Stimulated activated naive CD4-positive, alpha-beta T cell treated with Interleukin-2 at 50 U/mL for 16 hours (primary cell): ENCODE measurements at places on chromosomes 5 and 9.

- no peak for DNase-seq
These were observed 50.1 kb downstream of the GALNT10 start for GRCh38 chr5:154240595-154240994.

GRCh38 chr9:68625559-68625958 is 79.5 kb upstream of the PIP5K1B start:
- DNase-seq: no peak

DNA sequence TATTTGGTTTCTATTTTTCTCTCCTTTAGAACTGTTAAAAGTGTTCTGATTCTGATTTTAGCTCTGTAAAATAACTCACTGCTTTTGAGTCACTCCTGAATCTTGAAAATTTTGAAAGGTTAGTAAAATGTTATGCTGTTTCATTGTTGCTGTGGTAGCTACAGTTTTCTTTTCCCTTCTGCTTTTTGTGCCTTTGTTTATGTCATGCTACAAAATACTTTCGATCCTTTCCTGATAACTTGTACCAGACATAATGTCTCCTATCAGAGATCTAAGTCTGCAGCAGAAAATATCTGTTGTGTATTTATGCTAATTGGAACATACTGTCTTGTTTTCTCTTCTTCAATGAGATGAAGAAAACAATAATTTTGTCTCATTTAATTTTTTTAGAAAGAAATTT is 26.9 kb upstream of the CEP120 start:
- DNase-seq: no peak

GRCh38 chr5:80864706-80865435 is 95.3 kb upstream of the RASGRF2 start:
- DNase-seq: no peak

GRCh38 chr9:69455311-69455710 is 130.3 kb downstream of the ENTREP1 start:
- no peak for DNase-seq

DNA sequence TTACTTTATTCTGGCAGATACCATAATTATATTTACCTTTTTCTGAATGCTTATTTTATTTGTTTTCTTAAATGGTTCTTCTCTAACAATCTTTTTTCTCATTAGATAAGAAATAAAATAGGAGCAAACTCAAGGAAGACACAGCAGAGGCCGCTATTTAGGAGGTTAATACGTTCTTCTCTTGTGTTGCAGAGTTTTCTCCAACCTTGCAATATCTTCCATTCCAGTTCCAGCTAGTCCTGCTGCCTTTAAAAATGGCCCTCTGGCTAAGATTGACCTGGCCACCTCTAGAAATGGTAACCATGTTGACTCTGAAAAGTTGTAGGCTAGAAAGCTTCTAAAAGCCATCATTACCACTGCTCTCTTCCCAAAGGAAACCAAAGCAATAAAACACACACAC is 718.8 kb downstream of the MAT2B start:
- no peak for DNase-seq

- DNase-seq: no peak
These were observed at the start of gene CCNJL for GRCh38 chr5:160312134-160312959. CCNJL (minus strand) TSS chr5:160312564; CDS start chr5:160311923, 641 bp downstream.

DNA sequence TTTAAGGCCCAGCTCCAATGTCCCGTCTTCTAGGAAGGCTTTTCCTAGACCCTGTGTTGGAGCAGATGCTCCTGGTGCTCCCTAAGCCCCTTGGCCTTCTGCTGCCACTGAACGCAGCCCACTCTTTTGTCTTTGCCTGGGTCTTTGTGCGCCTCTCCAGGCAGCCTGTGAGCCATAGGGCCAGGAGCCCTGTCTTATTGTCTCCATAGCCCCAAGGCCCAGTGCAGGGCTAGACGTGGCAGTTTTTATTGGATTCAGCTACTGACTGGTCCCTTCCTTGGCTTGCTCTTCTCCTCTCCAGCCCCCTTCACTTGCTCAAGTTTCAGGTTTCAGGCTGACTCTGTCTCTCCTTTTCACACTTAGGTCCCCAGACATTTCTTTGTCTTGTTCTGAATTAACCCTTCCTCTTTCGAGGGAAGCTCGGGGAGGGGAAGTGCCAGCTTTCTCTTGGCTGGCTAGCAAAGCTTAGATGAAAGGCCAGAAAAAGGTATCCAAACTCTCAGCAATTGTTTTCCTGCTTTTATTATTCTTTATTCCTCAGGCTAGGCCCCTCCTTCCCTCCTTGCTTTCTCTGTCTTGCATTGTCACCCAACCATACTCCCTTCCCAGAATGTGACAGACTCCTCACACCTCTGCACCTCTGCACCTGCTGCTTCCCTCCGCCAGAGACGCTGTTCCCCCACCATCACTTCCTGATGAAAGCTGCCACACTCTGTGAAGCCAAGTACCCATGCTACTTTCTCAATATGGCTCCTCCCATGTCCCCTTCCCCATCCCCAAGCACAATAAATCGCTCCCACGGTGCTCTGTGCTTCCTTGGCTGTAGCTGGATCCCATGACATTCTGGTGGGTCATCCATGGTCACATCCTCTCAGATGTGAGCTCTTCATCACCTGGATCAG is 101.6 kb upstream of the CPEB4 start:
- no peak for DNase-seq

DNA sequence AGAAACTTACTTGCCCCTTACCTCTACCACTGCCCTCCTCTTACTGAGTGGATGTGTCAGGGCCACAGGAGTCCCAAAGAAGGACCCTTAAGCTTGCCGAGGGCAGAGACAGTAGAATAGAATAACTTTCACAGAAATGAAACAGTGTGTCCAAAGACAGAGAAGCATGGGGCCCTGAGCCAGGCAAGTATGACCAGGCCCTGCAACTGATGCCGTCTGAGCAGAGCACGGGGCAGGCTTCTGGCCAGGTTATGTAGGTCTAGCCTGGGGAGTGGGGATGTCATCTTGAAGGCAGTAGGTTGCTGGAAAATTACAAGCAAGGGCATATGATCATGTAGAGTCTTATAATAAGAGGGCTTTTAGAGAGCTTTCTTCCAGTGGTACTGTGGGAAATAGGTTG is 415.4 kb downstream of the KDM4C start:
- no peak for DNase-seq

GRCh38 chr5:171310212-171310818 is 1.3 kb downstream of the TLX3 start:
- no peak for DNase-seq
